ENCODE measurements at places on chromosomes 2 and 18.

DNA sequence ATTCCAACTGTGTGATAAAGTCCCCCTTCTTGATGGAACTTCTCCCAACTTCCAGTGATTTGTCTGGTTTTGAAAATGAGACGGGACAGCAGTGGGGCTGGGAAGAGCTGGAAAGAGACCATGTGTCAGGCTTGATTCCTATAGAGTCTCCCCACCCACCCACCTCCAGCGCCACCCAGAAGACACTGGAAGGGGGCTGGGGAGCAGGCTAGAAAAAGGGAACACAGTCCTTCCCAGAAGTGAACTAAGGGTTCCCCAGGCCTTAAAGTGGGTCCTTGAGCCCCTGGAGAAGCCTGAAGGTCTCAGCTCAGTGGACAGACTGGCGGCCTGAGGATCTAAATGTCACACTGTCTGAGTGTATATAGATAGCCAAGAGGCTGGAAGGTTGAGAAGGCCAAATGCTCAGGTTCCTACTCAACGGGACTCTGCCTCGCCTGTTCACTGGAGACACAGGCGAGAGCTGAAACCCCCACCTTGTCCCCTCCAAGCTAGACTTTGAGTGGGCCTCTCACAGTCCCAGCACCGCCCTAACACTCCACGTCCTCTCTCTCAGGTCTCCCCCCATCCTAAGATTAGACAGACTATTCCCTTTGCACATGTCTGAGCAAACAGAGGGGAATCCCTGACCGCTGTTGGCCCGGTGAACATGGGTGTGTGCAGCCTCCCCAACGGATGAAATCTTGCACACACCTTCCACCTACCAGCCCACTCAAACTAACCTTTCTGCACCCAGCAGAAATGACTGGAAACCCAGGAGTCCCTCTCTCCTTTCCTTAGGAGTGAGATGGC is 1.6 kb downstream of the PKDCC start:
- no peak for DNase-seq

DNA sequence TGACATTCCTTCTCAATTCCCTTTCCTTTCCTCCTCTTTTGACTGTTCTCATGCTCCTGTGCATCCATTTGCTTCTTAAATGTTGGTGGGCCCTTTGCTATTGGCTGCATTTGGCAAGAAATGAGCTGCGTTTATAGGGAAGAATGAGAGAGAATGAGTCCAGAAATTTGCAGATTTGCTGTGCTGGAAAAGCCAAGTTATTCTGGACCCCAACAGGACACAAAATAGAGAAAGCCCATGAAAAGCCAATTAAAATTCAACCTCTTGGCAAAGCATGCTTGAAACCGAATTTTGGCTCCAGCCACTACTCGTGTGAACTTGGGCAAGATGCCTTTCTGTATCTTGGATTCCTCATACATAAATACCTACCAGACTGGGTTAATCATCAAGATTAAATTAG is 1.3 kb upstream of the SCLY start:
- DNase-seq: no peak

DNA sequence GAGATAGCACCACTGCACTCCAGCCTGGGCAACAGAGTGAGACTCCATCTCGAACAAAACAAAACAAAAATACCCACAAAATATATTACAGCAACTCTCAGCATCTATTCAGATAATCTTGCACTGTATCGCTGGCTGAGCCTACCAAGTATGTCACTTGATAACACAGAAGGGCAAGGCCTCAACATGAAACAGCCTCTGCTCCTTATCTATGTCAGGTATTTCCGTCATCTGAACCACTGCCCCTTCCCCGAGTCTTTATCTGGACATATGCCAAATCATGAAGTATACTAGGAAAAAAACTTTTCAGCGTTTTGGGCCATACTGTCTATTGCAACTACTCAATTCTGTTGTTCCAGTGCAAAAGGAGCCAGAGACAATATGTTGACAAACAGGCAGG is 17.7 kb downstream of the PDIA6 start:
- no peak for DNase-seq

DNA sequence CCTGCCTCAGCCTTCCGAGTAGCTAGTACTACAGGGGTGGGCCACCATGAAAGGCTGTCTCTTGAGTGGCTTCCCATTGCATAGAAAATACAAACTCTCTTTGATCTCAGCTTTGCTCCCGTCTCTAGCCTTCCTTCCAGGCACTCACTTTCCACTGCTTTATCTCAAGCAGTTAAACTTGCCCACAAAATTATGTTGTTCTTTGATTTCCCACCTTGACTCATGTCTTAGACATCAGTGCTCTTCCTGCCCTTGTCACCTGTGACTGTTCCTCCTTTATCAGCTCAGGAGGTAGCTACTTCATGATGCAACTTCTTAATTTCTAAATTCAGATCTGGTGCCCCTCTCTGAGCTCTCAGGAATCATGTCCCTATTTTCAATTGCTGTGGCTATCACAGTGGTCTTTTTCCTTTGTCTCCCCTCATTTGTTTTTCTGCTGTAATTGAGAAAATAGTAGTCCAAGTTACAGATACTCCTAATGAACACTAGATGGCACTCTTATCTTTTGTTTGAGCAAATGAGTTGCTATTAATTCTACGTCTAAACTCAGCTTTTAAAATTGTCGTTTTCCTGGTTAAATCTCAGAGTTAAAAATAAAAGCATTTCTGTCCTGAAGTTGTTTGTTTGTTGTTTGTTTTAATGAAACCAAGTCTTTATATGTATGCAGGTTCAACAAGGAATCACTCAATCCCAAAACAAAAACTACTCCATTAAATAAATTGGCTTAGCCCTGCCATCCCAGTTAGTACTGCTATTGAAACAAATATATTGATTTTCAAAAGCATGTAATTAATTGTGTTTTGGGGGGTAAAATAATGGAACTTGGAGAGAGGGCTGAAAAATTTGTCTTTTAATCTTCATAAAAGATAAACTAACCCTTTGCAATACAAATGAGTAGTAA is 46.9 kb upstream of the GREB1L start:
- DNase-seq: no peak

- no peak for DNase-seq
Measured at GRCh38 chr2:36413218-36413617, 57.6 kb downstream of the CRIM1 start.

GRCh38 chr18:75111760-75112159 is 97.2 kb downstream of the PTGR3 start:
- no peak for DNase-seq

DNA sequence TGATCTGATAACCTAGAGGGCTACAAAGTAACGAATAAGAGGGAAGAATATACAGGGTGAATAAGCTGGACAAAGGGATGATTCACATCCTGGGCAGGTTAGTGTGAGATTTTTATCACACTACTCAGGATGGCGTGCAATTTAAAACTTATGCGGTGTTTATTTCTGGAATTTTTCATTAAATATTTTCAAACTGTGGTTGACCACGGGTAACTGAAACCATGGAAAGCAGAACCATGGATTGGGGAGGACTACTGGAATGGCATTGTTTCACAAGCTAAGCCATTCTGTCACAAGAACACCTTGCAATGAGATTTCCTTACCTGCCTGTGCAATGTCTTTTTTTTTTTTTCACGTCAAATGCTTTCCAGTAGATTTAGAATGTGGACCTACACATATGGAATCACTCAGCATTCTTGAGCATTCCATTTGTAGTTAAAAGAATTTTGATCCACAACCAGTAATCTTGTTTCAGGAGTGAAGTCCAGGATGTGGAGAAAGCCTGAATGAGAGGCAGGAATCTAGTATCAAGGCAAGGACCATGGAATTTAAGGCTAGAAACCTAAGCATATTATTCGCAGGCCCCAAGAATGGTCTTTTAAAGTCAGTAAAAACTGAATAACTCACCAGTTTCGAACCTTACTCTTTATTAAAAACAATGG is 8.0 kb upstream of the CDK15 start:
- no peak for DNase-seq

- DNase-seq: no peak
Measured at GRCh38 chr2:127563458-127564428, 28.3 kb downstream of the MYO7B start.

DNA sequence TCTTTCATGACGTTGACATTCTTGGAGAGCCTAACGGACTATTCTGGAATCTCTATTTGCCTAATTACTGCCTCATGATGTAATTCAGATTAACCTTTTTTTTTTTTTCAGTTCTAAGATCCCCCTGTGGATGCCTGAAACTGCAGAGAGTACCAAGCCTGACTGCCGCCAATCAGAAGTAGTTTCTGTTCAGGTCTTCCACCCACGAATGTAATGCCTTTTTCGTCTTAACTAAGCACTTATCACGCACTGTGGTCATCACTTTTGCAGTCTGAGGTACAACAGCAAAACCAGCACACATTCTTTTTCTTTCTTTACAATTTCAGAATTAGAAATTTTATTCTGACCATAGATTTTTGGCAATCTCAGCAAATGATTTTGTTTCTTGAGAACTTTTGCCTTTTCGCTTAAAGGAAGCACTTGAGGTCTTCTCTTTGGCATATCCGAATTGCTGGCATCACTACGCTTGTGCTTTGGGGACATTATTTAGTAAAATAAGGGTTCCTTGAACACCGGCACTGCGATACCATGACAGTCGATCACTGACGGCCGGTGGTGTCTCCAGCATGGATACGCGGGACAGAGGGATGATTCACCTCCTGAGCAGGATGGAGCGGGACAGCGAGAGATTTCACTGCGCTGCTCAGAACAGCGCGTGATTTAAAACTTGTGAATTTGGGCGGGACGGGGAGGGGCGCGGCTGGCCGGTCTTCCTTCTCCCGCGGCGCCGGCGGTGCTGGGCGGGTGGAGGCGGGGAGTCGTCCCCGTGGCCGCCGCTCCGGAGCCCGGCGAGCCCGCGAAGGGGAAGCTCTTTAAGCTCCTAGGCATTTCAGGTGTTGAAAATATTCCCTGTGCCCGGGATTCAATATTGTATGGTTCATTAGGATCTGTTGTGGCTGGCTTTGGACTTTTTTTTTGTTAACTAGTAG is 32.0 kb upstream of the GPR55 start:
- DNase-seq: peak; percentile 17

GRCh38 chr18:48860269-48861180 is 90.2 kb downstream of the SMAD7 start:
- no peak for DNase-seq

GRCh38 chr18:52920665-52921064 is 580.7 kb downstream of the DCC start:
- no peak for DNase-seq

DNA sequence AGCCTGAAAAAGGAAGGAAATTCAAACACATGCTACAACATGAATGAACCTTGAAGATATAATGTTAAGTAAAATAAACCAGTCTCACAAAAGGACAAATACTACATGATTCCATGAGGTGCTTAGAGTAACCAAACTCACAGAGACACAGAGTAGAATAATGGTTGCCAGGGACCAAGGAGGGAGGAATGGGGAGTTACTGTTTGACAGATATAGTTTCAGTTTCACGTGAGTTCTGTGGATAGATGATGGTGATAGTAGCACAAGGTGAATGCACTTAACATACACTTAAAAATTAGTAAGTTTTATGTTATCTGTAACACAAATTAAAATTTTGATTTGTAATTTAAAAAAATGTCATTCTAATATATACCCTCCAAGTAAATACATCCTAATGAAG is 106.9 kb upstream of the ACVR1C start:
- DNase-seq: no peak

DNA sequence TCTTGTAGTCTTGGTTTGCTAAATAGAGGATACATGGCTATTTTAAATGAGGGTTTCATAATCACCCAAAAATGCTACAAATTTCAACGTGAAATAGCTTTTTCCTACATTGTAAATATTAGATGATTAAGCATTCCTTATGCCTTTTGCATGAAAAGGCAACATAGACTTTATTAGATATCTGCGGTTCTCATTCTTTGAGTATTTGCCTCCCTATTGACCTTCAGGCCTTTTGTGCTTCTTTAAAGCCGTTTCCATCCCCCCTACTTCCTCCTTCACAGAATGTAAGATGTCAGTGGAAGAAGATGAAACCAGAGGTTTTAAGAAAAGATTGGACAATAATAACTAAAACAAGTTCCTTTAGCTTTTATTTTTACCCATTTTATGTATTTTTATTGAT is 144.1 kb downstream of the UBE2E3 start:
- no peak for DNase-seq

DNA sequence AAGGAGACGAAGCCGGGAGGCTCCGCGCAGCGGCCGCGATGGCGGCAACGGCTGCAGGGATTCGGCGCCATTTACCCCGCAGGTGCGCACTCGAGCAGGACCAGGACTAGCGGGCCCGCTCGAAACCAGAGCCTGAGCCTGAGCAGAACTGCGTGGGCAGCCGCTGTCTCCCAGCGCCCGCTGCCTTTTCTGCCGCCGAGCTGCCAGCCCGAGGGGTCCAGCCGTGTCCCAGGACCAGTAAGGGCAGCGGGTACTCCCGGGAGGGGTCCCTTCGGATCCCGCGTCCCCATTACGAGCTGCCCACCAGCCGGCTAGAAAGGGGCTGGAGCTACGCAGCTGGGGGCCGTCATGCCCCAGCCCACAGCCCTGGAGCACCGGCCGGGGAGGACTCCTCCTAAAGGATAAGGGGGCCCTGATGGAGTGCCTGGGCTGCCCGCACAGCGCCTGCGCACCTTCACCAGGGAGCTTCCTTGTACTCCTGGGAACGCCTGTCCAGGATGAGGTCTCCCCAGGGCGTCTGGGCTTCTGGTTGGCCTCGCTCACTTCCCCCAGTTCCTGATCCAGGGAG is 9.9 kb downstream of the ALPP start:
- no peak for DNase-seq

- no peak for DNase-seq
Measured at GRCh38 chr2:140797718-140798117, 1333.1 kb downstream of the LRP1B start.

DNA sequence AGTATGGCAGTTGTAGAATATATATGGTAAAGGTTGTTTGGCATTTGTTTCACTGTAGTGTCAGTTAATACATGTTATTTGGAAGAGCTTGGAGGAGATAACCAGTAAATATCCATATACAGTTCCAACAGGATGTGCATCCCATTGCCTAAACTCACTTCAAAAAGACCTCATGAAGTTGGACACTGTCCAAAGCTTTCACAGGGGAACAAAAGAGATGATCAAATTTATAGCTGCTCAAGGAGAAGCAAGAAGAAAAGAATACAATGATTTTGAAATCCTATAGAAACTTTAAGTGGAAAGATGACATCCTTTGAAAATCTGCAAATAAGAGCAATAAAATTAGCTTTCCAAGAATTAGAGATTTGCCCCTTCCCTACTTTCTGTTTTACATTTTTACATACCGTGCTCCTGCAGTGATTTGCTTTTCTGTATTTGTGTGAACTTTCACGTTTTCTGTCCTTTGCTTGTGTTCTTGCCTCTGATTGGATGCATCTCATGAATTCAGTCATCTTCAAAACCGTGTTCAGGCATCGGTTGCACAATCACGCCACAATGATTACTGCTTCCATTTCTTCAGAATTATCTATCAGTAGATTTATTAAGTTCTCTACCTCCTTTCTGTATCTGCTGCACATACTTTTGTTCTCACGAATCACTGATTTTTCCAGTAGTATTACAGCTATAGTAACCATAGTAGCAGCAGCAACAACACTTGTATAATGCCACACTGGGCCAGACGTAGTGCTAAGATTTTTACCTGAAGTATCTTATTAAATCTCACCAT is 83.8 kb downstream of the PARD3B start:
- no peak for DNase-seq

All from activated CD4-positive, alpha-beta T cell treated with anti-CD3 and anti-CD28 coated beads, Interleukin-2, amount 50 U/mL, for 1 hour (primary cell).